Stimulated activated CD8-positive, alpha-beta memory T cell treated with anti-CD3 and anti-CD28 coated beads, Interleukin-4, amount 100 ng/mL, for 1 hour (primary cell): ENCODE measurements at places on chromosomes 12 and 14.

DNA sequence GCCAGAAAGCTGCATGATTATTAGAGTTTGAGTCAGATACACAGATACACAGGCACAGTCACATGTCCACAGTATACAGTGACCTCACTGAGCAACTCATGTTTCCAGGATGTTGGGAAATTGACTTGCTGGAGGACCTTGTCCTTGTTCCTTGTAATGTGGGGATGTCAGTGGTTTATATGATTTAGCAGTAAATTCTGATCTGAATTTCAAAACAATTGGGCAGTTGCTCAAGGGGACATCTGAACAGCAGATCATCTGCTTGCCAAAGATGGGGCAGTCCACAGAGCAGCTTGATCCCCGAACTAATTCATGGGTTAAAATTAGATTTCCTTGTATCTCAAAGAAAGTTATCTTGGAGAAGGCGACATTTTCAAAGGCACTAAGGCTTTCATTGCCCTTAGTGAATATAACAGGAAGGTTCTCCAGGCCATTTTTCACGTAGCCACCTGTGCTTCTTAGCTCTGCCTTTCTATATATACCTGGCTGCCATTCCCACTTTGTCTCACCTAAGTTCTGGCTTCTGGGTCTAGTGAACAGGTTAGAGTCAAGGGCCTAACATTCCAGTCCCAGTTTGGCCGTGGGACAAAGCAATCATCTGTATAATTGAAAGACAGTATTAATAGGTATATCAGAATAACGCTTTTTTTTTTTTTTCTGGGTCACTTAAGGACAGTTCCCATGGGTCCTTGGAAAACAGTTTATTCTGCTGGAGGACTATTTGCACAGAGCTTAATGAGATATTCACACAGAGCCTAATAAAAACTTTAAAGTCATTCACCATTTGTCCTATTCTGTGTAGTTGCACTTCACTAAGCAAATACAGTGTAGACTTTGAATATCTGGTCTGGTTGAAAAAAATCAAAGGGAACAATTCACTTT lies 64.9 kb upstream of the STRN3 start:
- no peak for DNase-seq

DNA sequence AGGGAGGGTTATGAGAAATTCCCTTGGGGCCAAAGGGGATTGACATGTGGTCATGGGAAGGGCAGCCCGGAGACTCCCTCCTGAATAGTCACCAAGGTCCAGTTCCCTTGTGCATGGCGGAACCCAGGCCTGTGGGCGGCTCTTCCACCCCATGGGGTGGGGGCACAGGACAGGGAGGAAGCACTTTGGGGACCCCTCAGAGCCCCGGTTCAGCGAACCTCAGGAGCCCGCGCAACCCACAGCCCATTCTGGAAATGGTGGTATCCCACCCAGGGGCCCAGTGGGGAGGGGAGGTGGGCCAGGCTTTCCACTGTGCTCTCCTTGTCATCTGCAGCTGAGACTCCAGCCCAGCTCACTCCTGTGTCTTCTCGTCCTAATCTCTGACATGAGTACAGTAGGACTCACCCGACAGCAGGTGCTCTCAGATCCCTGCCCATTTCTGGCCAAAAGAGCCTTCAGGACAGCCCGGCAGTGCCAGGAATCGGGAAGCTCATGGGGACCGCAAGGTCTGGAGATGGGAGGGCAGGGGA lies 255.2 kb upstream of the SFSWAP start:
- no peak for DNase-seq

DNA sequence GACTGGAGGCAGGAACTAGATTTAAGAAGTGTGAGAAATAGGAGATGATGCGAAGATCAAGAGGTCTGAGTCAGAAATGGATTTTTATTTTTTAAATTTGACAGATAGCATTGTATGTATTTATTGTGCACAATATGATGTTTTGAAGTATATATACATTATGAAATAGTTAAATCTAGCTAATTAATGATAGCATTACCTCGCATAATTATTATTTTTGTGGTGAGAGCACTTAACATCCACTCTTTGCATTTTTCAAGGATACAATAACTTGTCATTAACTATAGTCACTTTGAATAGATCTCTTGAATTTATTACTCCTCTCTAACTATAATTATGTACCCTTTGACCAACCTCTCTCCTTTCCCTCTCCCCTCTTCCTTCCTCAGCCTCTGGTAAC lies 3.7 kb downstream of the SMOC1 start:
- DNase-seq: no peak

GRCh38 chr12:50482571-50482970 lies 22.2 kb upstream of the DIP2B start:
- DNase-seq: no peak

- no peak for DNase-seq
These were observed 78.1 kb downstream of the ABCD2 start for GRCh38 chr12:39541471-39541870.

- DNase-seq: no peak
These were observed 80.4 kb downstream of the TTC8 start for GRCh38 chr14:88904864-88905263.

GRCh38 chr14:101654051-101654450 lies 92.8 kb downstream of the DIO3 start:
- DNase-seq: no peak

- DNase-seq: no peak
These were observed 10.9 kb downstream of the LRTM2 start for GRCh38 chr12:1830981-1831963.

- no peak for DNase-seq
These were observed 24.0 kb downstream of the FGF6 start for GRCh38 chr12:4421590-4422031.

GRCh38 chr14:91257328-91258010 lies 13.0 kb upstream of the GPR68 start:
- no peak for DNase-seq

DNA sequence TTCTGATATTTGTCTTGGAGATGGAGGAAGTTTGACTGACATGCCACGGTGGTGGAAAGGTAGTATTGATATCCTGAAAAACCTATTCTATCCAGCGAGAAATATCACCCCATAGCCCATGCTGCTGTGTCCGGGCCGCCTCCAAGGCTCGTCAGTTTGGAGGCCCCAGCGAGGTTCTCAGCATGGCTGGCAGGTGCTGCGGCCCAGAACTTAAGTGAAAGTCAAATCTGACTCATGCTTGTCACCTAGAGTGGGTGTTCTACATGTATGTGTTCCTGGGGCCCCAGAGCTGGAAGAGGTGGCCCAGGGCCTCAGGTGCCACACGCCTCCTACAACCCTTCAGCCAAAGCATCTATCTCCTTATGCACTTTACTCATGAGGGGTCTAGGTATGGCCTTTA lies 92.9 kb downstream of the GCH1 start:
- DNase-seq: no peak

GRCh38 chr12:10251669-10252068 lies 39.0 kb downstream of the GABARAPL1 start:
- no peak for DNase-seq

GRCh38 chr14:47778631-47779030 lies 103.2 kb upstream of the MDGA2 start:
- DNase-seq: no peak

GRCh38 chr12:50039151-50039835 lies 14.0 kb upstream of the RACGAP1 start:
- DNase-seq: peak; percentile 77

GRCh38 chr12:16492240-16492639 lies 113.7 kb downstream of the LMO3 start:
- DNase-seq: no peak

GRCh38 chr12:68111995-68112394 lies 47.5 kb downstream of the IFNG start:
- no peak for DNase-seq

GRCh38 chr12:19576506-19577280 lies 137.4 kb downstream of the AEBP2 start:
- no peak for DNase-seq

DNA sequence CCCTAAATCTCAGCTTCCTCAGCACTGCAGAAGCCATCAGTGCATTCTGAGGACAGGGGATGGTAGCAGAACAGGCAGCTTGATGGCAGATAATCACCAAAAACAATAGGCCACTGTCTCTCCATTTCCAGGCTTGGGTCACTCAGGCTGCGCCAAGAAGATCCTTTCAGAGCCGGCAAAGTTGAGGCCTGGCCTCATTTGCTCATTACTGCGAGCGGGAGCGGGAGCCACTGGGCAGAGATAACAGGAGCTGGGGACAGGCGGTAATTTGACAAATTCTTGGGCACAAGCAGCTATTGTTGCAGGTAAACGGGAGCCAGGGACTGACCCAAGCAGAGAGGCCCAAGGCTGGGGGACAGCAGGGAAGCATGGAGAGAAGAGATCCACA lies 2.1 kb downstream of the MSI1 start:
- DNase-seq: no peak

DNA sequence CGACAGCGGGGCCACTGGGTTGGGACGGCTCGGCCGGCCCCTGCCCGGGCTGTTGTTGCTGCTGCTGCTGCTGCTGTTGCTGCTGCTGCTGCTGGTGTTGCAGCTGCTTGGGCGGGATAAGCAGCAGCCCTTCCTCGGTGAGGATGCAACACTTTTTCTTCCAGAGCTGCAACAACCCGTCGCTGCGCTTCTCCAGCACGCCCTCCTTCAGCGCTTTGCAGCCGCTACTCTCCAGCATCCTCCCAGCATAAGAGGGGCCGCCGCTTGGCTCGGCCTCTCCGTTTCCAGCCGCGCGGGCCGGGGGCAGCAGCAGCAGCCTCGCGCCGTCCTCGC lies 529 bp downstream of the PHLDA1 start:
- DNase-seq: no peak

- DNase-seq: no peak
These were observed 180.6 kb downstream of the AKAP6 start for GRCh38 chr14:32509632-32510187.

GRCh38 chr14:99549684-99550083 lies 54.3 kb downstream of the CCDC85C start:
- no peak for DNase-seq

DNA sequence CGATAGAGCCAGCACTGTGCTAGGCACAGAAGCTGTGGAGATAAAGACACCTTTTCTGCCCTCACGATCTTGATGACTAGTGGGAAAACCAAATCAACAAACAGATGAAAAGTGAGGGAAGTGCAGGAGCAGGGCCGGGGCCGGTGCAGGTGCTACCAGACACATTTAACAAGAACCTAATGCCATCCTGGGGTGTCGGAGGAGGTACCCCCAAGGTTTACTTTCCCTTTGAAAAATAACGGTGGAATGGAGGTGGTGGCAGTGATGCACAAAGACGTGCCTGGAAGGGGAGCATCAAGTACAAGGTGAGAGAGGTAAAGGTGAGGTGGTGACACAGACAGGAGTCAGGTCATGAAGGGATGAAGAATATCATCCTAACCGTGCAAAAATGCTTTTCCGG lies 22.1 kb downstream of the SLC6A13 start:
- DNase-seq: no peak

DNA sequence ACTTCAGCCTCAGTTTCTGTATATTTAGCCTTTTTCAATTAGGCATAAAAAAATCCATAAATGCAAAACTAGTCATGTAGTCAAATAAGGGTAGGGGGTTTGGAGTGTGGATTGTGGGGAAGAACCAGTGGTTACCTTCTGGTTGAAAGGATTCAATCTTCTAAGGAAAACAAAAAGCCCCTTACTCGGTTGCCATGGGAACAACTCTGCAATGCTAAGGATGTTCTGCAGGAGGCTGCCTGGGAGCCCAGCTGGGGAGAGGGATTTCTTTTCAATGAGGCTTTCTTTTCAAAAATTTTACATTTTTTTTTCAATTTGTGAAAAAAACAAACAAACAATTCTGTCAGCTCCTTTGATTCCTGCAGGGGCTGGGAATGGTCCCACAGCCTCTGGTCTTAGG lies 67.2 kb downstream of the SLC8A3 start:
- no peak for DNase-seq

GRCh38 chr12:116502989-116503496 lies 56.1 kb upstream of the MAP1LC3B2 start:
- no peak for DNase-seq

DNA sequence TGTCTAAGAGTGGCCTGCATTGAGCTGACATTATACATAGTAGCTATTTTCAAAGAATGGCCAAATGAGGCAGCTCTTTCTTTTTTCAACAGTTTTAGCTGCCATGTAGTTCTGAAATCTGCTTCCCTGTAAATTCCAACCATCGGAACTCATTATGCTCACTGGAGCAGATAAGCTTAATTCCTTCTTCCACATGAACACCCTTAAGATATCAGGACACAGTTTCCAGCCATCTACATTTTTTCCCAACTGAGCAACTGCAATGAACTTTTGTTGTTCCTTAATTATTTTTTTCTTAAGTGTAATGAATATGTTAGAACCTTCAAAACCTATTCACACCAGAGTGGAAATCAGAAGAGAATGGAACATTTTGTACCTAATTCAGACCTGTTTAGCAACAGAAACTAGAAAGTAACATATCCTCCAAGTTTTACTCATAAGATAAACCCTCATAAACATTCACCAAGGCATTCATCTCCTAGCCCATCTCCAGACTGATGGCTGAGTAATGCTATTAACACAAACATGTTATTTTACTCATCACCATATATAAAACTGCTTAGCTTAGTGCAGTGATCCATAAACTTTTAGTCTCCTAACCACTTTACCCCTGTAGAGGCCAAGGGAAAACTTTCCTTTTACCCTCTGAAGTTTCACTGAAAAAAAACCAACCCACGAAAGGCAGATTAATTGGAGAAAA lies 296.1 kb upstream of the SYT1 start:
- no peak for DNase-seq

DNA sequence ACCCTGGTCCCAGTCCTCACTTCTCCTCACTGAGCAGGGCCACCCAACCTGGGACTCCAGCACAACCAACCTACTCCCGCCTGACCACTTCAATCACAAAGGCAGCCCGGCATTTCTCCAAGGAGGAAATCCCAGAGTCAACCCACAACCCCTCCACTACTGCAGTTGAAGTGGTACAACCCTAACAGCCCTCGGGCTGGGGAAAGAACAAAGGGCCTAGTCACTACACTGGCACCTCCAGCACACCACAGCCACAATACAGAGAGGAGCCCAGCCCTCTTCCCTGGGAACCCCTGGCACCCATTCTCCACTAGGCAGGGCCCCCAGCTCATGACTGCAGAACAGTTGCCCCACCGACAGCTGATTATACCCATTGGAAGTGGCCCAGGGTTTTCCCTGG lies 13.7 kb upstream of the OR5AU1 start:
- DNase-seq: no peak

- no peak for DNase-seq
These were observed 36.3 kb upstream of the PDZRN4 start for GRCh38 chr12:41151793-41152192.

DNA sequence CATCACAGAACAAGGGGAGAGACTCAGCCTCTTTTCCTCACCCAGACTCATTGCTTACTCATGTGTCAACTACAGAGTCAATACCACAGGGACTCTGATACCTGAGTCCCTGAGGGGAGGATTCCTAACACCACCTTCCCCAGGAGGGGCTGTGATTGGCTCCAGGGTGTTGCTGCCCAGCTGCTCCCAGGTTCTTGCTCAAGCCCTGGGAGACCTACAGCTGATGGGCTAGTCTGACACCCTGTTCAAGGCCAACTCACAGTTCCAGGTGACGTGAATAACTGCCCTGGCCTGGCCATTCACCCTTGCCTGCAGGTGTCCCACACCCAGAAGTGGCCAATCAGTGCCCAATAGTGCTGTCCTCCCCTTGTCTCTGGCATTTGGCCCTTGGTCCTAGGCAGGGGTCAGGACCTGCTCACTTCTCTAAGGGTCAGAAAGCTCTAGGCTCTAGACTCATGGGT lies 8.6 kb downstream of the SPRYD4 start:
- DNase-seq: no peak
